ENCODE measurements at places on chromosomes 4 and X.

GRCh38 chr4:48175328-48175727 lies 41.3 kb upstream of the TXK start:
- DNase-seq, result no peak

DNA sequence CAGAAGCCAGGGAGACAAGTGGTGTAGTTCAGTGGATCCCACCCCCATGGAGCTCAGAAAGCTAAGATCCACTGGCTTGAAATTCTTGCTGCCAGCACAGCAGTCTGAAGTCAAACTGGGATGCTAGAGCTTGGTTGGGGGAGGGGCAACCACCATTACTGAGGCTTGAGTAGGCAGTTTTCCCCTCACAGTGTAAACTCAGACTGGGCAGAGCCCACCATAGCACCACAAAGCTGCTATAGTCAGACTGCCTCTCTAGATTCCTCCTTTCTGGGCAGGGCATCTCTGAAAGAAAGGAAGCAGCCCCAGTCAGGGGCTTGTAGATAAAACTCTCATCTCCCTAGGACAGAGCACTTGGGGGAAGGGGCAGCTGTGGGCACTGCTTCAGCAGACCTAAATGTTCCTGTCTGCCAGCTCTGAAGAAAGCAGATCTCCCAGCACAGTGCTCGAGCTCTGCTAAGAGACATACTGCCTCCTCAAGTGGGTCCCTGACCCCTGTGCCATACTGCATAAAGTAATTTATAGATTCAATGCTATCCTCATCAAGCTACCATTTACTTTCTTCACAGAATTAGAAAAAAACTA lies 163.2 kb downstream of the HHIP start:
- no peak for DNase-seq

DNA sequence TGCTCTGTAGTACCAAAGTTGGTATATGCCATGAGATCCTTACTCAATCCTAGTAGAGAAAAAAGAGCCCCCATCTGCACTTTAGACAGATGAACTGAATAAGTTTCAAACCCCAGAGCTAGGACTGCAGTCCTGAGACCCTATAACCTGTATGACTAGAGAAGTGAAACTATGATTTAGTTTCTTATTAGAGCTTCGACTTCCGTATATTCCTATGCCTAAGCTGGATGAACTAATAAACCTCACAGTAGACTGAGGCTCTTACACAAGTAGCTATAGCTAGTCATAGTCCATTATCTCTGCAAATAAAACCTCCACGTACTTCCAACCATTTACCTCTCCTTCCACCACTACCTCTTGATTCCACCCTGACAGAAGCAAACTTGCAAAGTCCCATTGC lies 6.3 kb upstream of the OTUD4 start:
- no peak for DNase-seq

GRCh38 chr4:174538123-174538875 lies 16.0 kb upstream of the HPGD start:
- no peak for DNase-seq

DNA sequence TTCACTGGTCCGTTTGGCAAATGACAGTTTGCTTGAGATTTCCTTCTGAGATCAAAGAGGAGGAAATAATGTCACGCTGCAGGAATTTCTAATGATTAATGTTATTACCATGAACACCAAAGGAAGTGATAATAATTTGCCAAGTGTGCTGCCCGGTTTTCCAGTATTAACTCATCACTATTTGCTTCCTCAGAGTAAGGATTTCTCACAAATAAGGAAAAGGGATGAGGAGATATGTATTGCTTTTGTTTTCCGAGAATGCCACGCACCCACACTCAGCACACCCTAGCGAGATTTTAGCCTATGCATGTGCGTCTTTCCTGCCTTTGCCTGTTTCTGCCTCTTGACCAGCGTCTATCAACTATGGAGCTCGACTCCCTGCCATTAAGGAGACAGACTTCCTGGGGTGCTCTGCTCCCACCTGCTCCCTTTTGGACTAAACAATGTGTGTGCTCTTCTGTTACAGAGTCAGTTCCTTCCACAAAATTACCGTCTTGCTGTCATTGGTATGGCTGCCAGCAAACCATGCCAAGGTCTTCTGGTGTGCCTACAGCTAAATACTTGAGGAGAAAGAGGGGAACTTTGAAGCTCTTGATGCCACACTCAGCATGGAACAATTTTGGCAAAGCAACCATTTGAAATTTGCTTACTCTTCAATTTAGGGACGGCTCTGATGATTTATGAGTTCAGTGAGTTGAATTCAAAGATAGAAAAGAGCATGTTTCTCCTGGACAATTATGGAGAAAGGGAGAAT lies 393.1 kb upstream of the ZFP42 start:
- DNase-seq, result no peak

DNA sequence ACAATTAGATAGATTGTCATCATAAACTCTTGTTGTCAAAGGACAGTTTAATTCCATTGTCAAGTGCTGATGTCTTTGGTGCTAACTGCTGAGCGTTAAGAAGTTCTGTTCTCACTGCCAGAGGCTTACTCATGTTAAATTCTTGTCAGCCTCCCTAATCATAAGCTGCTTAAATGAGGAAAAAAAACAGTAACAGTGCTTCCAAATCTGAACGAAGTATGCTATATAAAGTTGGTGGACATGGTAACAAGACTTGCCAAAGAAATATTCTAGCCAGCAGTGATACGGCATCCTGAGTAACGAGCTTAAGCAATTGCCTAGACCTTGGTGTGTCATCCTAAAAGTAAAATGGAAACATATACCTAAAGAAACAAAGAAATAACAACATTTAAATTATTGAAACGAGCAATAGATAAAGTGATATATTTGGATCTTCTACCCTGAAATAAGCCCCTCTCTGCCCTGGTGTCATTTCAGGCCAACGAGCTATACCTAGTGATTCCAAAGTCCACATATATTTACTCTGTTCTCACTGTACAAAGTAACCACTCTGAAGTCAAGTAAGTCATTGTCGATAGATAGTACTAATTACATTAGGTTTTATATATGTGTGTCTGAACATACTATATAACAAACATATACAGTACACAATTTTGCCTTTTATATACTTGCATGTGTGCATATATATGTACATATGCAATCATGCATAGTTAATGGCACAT lies 339.7 kb upstream of the HS3ST1 start:
- no peak for DNase-seq

- no peak for DNase-seq
These were observed 49.5 kb upstream of the GC start for GRCh38 chr4:71833232-71833900.

GRCh38 chrX:80812176-80812575 lies 2.5 kb upstream of the BRWD3 start:
- DNase-seq, result no peak

DNA sequence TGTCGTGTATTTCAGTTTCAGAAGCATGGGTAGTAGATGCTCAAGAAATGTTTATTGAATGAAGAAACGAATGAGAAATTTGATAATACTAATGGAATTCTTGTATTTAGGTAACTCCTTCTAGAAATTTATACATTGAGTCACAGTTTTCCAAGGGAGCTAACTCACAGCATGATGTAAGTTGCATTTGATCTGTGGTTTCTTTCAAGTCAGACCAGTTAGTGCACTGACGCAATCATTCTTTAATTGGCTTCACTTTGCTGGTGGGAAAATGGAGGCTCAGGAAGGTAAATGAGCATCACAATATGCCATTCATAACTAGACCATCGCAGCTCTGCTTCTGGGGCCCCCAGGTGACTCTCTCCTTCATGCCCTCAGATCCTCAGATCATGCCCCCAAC lies 17.3 kb upstream of the CWH43 start:
- DNase-seq, result no peak

- DNase-seq, result no peak
These were observed 50.0 kb downstream of the LGI2 start for GRCh38 chr4:24980740-24981139.

- no peak for DNase-seq
These were observed 96.5 kb upstream of the MAP3K15 start for GRCh38 chrX:19611636-19612376.

- DNase-seq, result no peak
These were observed 1.4 kb downstream of the TMLHE start for GRCh38 chrX:155611302-155611701.

DNA sequence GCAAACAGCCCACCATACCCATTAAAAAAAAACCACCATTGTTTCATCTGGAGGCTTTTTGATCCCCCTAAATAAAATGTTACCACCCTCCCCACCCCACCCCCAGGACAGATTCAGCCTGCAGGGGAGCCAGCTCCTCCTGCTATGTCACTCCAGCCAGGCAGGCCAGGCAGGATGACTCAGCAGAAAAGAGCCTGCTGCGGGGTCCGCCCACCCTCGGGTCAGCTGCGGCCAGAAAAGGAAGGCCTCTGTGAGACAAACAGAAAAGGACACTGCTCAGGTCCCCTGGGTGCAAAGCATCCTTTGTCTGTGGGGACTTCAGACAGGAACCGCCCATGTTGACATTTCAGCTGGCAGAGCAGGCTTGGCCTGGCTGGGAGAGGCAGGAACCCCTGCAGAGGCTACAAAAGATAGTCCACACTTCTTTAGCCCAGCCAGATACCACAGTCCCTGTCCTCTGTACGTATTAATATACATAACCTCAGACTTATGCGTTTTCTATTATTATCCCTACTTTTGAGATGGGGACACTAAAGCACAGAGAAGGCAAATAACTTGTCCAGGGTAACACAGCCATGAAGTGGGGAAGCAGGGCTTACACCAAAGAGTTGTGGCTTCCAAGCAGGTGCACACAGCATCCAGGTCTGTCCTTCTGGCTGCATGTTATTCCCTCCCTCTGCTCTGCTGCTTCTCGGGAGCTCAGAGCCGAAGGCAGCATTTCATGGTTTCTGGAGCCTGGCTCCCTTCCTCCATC lies 147.7 kb downstream of the CPEB2 start:
- no peak for DNase-seq

- DNase-seq, result no peak
These were observed 5.1 kb upstream of the ING2 start for GRCh38 chr4:183499801-183500200.

DNA sequence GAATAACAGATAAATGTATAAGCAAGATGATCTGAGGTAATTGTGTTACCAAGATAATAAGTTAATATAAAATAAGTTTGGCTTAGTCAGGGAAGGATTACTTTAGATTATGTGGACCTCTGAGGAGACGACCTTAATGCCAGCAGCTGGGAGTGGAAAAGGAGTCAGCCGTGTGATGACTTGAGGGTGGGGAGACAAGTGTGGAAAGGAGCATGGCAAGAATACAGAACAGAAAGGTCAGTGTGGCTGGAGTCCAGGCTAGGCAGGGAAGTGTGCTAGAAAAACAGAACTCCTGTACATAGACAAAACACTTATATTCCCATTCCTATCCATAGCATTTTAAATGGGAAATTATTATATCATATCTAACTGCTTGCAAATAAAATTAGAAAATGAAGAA lies 138.8 kb downstream of the PDLIM5 start:
- DNase-seq, result no peak

- DNase-seq, result no peak
These were observed 7.8 kb downstream of the MSMO1 start for GRCh38 chr4:165335163-165335703.

DNA sequence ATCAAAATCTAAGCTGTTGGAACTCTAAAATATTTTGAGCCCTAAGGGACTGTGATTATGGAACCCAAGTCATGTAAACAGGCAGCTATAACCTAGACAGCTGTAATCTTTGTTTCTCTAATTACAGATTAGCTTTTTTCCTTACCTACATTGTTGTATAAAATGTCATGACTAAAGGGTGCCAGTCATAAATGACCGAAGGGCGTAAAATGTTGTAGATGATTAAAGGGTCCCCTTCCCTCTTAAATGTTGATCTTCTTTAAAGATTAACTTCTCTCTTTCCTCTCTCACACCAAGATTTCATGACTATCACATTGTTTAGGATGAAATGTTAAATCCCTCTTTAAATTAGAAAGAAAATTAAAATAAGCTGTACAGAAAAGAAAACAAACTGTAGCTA lies 659.4 kb upstream of the NR3C2 start:
- DNase-seq, result no peak

- no peak for DNase-seq
These were observed 38.2 kb downstream of the MAGED1 start for GRCh38 chrX:51931566-51932150.

DNA sequence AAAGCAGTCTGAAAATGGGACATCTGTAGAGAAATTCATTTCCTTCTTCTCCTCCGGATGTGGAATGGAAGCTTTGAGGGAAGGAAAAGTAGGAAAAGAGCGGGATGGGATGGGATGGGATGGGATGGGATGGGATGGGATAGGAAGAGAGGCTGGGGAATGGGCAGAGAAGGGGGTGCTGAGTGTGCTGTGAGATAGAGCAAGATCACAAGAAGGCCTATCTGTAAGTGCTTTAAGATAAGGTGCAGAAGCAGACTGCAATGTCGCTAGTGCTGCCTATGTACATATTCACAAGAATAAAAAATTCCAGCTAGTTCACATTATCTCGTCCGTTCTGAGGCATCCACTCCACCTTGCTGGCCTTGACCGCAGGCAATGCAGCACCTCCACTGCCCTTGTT lies 86.2 kb downstream of the IRF2 start:
- DNase-seq, result no peak

GRCh38 chr4:39698424-39699009 lies 581 bp downstream of the UBE2K start:
- peak; percentile 21 for DNase-seq

GRCh38 chr4:141640696-141641095 lies 4.3 kb downstream of the IL15 start:
- DNase-seq, result no peak

GRCh38 chrX:43949669-43950068 lies 23.5 kb downstream of the NDP start:
- peak; percentile 3 for DNase-seq

- no peak for DNase-seq
These were observed 495.4 kb downstream of the PACRGL start for GRCh38 chr4:21195682-21196081.

DNA sequence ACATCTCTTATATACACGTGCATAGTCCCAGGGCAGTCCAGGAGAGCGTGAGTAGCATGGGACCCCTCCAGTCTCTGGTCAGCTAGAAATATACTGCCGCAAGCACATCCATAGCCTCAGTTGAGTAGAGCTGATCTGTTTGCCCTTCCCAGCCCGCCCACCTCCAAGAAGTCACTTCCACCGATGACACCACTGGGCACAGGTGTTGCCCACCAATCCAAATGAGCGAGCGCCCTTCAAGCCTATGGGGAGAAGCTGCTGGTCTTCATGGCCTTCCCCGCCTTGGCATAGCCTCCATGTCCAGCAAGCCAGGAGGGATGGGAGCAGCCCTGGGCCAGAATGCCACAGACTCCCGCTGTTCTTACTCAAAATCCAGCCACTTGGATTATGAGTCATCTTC lies 10.2 kb downstream of the DUSP9 start:
- DNase-seq, result no peak

GRCh38 chr4:152968806-152969394 lies 32.8 kb downstream of the FHDC1 start:
- DNase-seq, result no peak

DNA sequence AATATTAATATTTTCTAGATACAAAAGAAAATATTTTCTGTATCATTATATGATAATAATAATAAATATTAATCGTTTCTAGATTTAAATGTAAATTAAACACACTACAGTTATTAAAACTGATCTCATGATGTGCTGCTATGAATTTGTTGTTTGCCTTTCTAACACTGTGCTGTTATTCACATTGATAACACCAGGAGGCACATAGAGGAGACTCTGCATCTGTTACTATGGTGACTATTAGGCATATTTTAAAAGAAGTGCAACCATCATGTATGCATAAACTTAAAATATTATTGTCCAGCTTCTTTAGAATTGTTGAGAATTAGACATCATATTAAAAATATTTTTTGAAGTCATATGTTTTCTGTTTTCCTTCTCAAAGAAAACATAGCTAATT lies 11.8 kb upstream of the PDGFC start:
- no peak for DNase-seq
